NCI-H460 (cell line): ENCODE measurements at places on chromosomes 1 and 21. TPM values are rescaled to one million over a fixed set of nuclear protein-coding genes. Genes with fewer than 3 reads are reported as not detected.

ESRRG gene
- total RNA-seq, result 0.05 TPM in 1 of 2 replicates, not detected in the other

FLAD1 gene
- 60.4 and 68.0 TPM in 2 replicates for total RNA-seq

GJC2 gene
- 0.52 and 0.72 TPM in 2 replicates for total RNA-seq

OR2M3 gene
- total RNA-seq, result not detected in 2 replicates

SLC1A7 gene
- not detected in 2 replicates for total RNA-seq

SPATA1 gene
- total RNA-seq, result 0.64 TPM in 1 of 2 replicates, not detected in the other

UBL4B gene
- total RNA-seq, result not detected in 2 replicates

F5 gene
- total RNA-seq, result not detected in 2 replicates

CD5L gene
- total RNA-seq, result not detected in 2 replicates

C1orf116 gene
- total RNA-seq, result not detected in 2 replicates

MYBPH gene
- not detected in 2 replicates for total RNA-seq

PTGS2 gene
- 2.4 and 3.7 TPM in 2 replicates for total RNA-seq

OBSCN gene
- 14.3 and 19.0 TPM in 2 replicates for total RNA-seq

S100A12 gene
- not detected in 2 replicates for total RNA-seq

SPRR4 gene
- not detected in 2 replicates for total RNA-seq

TSPAN1 gene
- 0.07 and 1.0 TPM in 2 replicates for total RNA-seq

CNN3 gene
- 25.9 and 26.0 TPM in 2 replicates for total RNA-seq

C4BPB gene
- total RNA-seq, result not detected in 2 replicates

CDC42 gene
- 174 and 178 TPM in 2 replicates for total RNA-seq

PCP4 gene
- not detected in 2 replicates for total RNA-seq

JAM2 gene
- 0.25 TPM in 1 of 2 replicates, not detected in the other for total RNA-seq

TLR5 gene
- total RNA-seq, result 0.05 and 0.06 TPM in 2 replicates

LPAR3 gene
- 0.57 and 1.2 TPM in 2 replicates for total RNA-seq

EPHA10 gene
- 0.05 and 0.43 TPM in 2 replicates for total RNA-seq

DISP1 gene
- 12.2 and 15.0 TPM in 2 replicates for total RNA-seq

BGLAP gene
- 0.50 TPM in 1 of 2 replicates, not detected in the other for total RNA-seq

HECTD3 gene
- 13.5 and 13.6 TPM in 2 replicates for total RNA-seq

SYNJ1 gene
- 1.7 and 2.9 TPM in 2 replicates for total RNA-seq

HTR6 gene
- total RNA-seq, result 0.12 TPM in 1 of 2 replicates, not detected in the other

FAM151A gene
- not detected in 2 replicates for total RNA-seq

PTPRU gene
- total RNA-seq, result 7.4 and 8.9 TPM in 2 replicates

PRAMEF1 gene
- not detected in 2 replicates for total RNA-seq

HFM1 gene
- total RNA-seq, result 2.3 and 2.7 TPM in 2 replicates

RNU1-3 gene
- under 0.01 TPM in 2 replicates for total RNA-seq
